ENCODE measurements at places on chromosomes 4 and X. TPM values are rescaled to one million over a fixed set of nuclear protein-coding genes. Genes with fewer than 3 reads are reported as not detected.

DNA sequence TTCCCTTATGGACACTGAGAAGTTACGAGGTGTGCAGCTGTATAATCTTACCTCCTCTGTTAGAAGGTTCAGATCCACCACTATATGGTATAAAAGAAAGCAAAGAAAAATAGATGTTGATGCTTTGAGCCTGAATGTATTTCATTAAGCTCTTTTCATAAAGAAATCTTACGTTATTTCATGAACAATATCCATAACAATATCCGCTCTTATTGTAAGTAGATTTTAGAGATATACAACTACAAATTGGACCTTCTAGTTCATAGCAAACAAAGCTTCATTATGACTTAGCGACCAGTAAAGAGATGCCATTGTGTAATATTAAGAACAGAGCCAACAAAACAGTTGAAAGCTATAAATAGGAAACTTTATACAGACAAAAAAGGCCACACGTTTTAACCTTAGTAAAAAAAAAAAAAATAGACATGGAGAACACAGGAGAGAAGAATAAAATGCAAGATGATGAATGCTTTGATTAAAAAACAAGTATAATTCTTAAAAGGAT lies 203.6 kb downstream of the PDGFC start:
- DNase-seq: no peak
- H3K27me3 ChIP-seq: no peaks in the 10 kb centered on the region
- H3K27ac ChIP-seq: no peak overlapping the region
- no peaks in the 10 kb centered on the region for H3K36me3 ChIP-seq
- H3K4me1 ChIP-seq: no peaks in the 10 kb centered on the region

DNA sequence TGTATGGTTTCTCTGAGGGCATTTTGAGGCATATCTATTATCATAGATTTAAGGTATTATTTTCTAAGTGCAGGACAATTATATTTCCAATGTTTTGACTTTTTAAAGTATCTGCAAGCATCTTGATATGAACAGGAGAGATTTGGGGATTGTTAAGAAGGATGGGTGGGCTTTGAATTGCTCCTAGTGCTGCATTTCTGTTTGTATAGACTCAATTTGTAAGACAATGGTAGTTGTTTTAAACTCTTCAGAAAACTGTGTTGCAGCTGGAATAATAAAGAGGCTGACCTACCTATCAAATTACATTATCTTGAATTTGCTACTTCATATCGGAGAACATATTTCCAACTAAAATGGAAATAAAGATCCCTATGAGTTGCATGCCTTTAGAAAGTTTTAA lies 570.3 kb downstream of the ADGRL3 start:
- no peak overlapping the region for H3K27ac ChIP-seq
- H3K36me3 ChIP-seq: no peaks in the 10 kb centered on the region
- H3K27me3 ChIP-seq: no peaks in the 10 kb centered on the region
- no peak for DNase-seq
- no peaks in the 10 kb centered on the region for H3K4me1 ChIP-seq

- peak overlapping the region; percentile 92 for H3K27ac ChIP-seq
- peaks cover 5% of the 10 kb centered on the region for H3K4me1 ChIP-seq
- no peaks in the 10 kb centered on the region for H3K36me3 ChIP-seq
- H3K27me3 ChIP-seq: no peaks in the 10 kb centered on the region
Observed at GRCh38 chr4:47483745-47484144, 1.3 kb upstream of the ATP10D start.

- no peak for DNase-seq
- peak overlapping the region; percentile 36 for H3K4me3 ChIP-seq
- H3K4me1 ChIP-seq: no peaks in the 10 kb centered on the region
- no peaks in the 10 kb centered on the region for H3K36me3 ChIP-seq
- H3K27ac ChIP-seq: no peak overlapping the region
- H3K27me3 ChIP-seq: no peaks in the 10 kb centered on the region
Observed at GRCh38 chrX:81120258-81120935, 81.3 kb downstream of the HMGN5 start.

Gene GRIPAP1
- 52.9 TPM for total RNA-seq

Measured in upper lobe of left lung (tissue), 6 donors.